ENCODE measurements at places on chromosomes 16 and 17.

- DNase-seq, result peak; percentile 72
These were observed 1.7 kb downstream of the RPRML start for GRCh38 chr17:46977348-46977747.

GRCh38 chr16:54879681-54880080 lies 51.0 kb upstream of the IRX5 start:
- DNase-seq, result no peak

GRCh38 chr17:82121660-82122629 lies 23.9 kb upstream of the FASN start:
- no peak for DNase-seq

DNA sequence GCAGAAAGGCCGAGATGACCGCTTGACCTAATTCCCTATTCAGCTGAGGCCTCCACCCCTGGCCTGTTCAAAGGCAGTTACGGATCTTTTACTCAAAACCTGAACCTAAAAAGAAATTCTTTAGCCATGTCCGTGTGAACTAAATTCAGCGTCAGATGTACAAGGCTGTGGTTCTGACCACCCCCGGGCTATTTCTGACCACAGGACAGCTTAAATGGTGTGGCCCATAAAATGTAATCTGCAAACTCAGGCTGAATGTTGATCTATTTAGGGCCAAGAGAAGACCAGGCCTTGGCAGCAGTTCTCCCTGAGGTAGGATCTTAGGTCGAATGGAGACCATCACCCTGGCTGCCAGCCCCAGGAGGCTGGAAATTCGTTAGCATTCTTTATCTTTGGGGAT lies 485.5 kb downstream of the WWOX start:
- DNase-seq, result no peak

- no peak for DNase-seq
These were observed 7.4 kb upstream of the CD300LD start for GRCh38 chr17:74599448-74599939.

GRCh38 chr16:81780350-81780749 lies 1.3 kb downstream of the PLCG2 start:
- no peak for DNase-seq

DNA sequence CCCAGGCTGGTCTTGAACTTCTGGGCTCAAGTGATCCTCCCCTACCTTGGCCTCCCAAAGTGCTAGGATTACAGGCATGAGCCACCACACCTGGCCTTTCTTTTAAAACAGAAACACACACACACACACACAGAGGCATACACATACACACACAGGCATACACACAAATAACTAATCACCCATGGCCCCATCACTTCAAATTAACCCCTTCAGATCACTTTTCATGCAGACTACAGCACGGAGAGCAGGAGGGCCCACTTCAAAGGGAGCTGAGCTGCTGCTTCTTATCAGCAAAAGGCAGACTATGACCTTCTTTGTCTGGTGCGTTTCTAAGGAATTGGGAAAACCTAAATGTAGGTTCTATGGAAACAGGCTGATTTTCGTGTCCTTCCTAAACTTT lies 1.9 kb downstream of the CLCN7 start:
- DNase-seq, result no peak

- no peak for DNase-seq
These were observed 18.7 kb upstream of the SLC38A8 start for GRCh38 chr16:84061236-84061819.

GRCh38 chr16:61364990-61365389 lies 671.2 kb downstream of the CDH8 start:
- no peak for DNase-seq

DNA sequence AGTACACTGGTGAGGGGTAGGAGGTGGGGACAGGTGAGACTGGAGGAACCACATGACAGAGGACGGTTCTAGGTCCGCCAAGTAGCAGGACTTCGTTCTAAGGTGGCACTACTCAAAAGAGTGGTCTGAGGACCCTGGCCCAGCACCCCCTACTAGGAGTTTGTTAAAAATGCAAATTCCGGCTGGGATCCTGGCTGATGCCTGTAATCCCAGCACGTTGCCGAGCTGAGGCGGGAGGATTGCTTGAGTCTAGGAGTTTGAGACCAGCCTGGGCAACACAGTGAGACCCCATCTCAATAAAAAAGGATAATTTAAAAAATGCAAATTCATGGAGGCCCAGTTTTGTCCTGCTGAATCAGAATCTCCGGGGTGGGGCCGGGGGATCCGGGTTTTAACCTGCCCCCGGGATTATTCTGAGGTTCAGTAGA lies 59.1 kb downstream of the WSB1 start:
- no peak for DNase-seq

DNA sequence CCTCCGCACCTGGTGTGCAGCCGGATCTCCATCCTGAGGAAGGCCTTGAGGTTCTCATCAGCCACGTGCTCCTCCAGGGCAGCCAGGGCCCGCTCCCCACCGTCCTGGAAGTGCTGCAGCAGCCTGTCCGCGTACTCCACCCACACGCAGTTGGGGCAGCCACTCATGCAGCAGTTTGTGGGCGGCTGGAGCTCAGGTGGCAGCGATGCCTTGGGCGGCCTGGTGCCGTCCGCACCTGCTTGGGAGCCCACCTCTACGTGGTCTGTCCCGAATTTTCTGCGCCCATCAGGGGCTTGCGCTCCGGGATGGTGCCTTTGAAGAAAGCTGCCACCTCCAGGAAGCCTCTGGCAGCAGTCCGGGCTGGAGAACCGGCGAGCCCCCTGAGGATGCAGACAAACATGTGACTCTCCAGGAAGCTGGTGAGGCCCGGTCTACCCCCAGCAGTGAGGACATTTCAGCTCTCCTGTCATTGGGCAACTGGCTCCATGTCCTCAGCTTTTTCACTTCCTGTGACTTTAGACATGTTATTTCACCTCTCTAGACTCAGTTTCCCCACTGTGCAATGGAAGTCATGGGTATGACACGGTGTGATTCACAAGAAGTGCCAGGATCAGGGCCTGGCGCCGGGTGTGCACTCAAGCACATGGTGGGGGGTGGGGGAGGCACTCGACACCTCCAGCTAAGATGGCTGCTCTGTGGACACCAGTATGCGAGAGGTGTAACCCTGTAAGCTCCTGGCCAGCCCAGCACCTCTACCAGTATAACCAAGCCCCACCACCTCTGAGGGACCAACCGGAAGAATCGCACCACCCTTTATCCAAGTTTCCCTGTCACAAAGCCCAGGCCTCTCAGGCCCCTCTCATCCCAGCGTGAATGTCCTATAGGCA lies 957 bp downstream of the OXLD1 start:
- DNase-seq, result peak; percentile 9

GRCh38 chr16:4306470-4307214 lies 9.2 kb upstream of the GLIS2 start:
- DNase-seq, result no peak

DNA sequence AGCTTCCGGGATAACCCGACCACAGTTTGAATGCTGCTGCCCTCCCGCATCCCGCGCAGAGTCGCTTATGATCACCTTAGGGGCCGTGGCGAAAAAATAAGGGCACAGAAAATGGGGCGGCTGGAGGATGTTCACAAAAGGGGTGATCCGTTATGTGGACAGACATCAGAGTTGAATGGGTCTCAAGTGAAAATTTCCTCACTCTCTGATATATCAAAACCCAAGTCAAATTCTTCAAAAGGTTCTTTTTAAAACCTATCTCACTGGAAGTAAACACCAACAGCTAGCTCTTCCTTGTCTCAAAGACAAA lies 400 bp upstream of the CEP112 start:
- no peak for DNase-seq

DNA sequence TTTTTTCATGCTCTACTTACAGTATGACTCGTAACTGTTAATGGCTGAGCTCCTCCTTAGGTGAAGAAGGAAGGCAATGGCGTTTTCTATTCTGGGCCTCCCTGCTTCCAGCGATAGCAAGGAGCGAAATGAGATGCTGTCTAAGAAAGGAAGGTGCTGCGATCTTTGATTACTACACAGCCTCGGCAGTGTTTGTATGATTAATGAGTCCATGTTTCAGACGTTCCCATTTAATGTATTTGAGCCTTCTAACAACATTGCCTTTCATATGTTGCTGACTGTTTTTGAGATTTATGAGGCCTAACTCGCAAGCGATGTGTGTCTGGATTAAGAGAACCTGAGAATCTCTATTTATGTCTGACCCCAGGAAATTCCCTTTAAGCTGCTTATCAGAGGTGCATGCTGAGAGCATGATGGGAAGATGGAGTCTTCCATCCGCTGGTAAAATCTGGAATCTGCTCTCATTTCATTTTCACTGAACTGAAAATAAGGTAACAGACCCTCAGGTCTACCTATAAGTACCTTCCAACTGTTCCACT lies 403.4 kb downstream of the WWOX start:
- DNase-seq, result no peak

DNA sequence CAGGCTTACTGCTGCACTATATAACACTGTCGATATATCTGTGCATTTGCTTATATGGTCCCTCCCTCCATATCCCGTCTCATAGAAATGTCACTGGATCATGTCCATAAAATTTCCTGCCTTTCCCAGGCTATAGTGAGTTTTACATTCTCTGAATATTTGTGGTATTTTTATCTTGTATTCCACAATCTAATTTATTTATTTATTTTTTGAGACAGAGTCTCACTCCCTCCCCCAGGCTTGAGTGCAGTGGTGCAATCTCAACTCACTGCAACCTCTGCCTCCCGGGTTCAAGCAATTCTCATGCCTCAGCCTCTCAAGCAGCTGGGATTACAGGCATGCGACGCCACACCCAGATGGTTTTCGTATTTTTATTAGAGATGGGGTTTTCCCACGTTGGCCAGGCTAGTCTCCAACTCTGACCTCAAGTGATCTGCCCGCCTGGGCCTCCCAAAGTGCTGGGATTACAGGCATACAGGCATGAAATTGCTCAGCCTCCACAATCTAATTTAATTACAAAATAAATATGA lies 12.9 kb downstream of the TRIM37 start:
- DNase-seq, result peak; percentile 92

All from PC-3 (cell line).